ENCODE measurements at places on chromosomes 4 and X.

- DNase-seq, result no peak
These were observed 6.3 kb downstream of the IL15 start for GRCh38 chr4:141642711-141643110.

- DNase-seq, result no peak
These were observed 4.2 kb upstream of the CXCL3 start for GRCh38 chr4:74042681-74043080.

DNA sequence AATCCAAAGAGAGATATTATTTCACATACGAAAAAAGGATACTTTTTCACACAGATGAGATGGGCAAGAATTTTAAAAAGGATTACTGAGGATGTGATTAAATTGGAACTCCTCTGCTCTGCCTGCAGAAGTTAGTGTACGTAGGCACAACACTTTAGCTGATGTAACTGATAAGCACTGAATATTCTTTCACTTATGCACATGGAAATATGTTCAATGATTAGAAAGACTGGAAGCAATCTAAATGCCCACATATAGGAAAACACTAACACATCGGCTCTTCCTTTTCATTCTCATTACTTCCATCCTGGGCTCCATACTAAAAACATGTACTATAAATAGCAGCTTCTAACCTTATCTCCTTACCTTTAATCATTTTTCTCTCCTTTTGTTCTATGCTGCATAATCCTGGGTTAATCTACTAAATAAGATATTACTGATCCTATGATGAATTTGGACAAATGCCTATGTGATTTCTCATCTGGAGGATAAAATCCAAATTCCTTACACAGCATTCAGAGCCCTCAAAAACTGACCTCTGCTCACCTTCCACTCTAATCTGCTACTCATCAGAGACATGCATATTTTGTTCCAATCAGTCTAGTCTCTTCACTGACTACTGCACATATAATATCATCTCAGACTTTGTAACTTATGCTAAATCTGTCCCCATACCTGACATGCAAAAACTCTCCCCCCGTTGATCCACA lies 197.8 kb downstream of the PDGFC start:
- no peak for DNase-seq

DNA sequence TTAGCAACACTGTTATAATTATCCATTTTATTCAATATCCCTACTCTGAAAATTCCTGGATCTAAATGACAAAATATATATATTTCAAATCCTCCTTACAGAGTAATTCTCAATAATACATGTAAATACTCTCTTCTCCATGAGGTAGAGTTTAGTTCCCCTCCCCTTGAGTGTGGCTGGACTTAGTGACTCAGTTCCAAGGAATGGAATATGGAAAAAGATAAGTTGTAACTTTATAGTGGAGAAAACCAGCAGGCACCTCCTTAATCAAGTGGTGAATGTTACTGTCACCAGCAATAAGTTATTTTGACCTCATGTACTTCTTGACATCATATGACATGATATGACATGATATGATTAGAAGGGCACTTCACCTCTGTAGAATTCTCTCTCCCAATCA lies 302.0 kb downstream of the RAB28 start:
- no peak for DNase-seq

DNA sequence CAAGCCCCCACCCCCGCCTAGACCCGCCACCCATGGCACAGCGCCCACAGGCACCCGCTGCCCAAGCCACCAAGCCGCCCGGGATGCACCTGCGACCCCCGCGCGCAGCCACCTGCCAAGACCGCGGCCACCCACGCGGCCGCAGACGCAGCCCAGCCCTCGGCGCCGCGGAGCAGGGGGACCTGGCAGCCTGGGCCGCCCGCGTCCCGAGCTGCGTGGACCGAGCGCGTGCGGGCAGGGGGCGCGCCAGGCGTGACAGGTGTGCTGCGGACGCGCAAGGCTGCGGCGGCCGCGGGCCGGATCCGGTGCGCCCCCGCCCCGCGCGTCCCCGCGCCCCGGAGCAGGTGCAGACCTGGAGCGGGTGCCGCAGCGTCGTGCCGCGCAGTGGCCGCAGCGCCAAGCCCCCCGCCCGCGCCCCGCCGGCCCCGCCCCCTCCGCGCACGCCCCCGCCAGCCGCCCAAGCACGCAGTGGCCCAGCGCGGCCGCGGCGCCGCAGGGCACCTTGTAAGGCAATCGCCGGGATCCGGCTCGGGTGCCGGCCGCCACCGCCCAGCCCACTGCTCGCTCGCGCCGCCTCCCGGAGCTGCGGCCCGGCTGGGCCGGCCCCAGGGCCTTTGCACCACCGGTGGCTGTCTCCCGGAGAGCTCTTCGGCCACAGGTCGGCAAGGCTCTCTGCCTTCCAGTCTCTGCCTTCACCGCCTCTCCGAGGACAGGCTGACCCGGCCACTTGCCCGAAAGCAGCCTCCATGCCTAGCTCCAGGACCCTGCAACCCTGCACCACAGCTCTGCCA lies at the start of gene PNCK:
PNCK (minus strand) TSS at position 386 of the 791 bp plus-strand sequence. CDS start 737 bp downstream, outside the sequence.
- peak; percentile 71 for DNase-seq

DNA sequence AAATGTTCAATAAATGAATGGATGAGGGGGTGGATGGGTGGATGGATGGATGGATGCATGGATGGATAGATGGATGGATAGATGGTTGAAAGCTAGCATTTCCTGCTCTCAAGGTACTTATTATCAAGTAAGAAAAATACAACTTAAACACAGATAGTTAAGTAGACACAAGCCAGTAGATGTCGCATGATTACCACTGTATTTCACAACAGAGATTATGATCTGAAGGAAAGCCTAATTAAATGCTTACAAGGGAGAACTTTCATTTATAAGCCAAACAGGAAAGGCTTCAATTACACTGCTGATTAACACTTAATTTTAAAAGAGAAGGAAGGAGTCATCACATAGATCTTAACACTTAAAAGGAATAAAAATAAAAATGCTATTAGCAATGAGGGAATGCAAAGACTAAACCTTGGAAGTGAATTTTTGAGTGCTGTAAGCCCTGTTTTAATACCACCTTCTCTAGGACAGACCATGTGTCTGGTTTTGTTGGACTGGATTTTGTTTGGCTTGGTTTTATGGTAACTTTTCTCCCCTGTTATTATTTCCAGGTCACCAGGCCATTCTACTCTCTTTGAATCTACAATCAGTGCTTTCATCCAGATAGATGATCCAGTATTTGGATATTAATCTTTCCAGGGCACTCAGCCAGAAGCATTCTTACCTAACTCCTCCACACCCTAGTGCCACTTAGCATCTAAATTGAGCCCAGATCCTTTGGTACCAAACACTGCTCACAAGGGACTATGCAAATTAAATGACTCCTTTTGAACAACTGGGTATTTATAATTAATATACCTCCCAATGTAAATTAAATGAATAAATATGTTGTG lies 75.5 kb upstream of the SLC39A8 start:
- no peak for DNase-seq

DNA sequence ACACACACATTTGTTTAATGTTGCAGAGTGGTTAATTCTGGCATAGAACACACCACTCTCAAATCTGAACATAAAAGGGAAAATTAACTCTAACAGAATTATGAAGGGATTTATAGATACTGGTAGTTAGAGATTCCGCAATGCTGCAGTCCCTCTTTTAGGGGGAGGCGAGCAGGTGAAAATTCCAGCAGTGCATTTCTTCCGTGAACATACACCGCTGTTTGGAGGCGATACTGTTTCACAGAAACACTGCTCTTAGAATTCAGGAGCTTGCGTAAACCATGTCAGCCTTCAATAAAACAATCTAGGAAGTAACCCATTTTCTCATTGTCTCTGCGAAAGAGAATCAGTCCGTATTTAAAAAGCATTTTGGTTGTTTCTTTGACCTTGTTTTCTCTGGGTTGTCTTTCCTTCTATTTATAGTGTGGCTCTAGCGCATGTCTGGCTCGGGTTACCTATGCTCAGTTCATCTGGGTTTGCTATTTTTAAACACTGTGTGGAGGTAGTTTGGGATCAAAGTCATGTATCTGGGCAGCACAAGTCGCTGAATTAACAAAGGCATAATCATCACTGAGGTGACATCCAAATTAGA lies 90.4 kb downstream of the GPAT3 start:
- no peak for DNase-seq

- peak; percentile 81 for DNase-seq
These were observed 6.9 kb downstream of the L1CAM start for GRCh38 chrX:153878969-153879653.

GRCh38 chrX:6821730-6822129 lies 286.8 kb upstream of the VCX3A start:
- DNase-seq, result no peak

DNA sequence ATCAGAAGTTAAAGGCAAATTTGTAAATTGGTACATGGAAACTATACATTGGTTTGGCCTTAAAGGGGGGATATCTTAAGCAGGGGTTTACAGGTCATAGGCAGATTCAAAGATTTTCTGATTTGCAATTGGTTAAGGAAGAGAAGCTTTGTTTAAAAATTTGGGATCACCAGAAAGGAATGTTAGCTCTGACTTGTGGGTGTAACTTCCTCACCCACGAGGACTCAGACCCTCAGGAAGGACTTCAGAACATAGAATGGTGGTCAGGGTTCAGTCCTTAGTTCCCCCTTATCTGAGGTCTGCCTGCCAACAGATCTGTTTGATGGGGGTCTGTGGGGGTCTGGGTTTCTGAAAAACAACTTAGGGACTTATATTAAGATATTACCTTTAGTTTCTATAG lies 427.4 kb upstream of the DIPK2B start:
- no peak for DNase-seq

GRCh38 chr4:74930162-74930561 lies 2.8 kb upstream of the PARM1 start:
- no peak for DNase-seq

GRCh38 chr4:118727360-118727759 lies 42.2 kb downstream of the METTL14 start:
- no peak for DNase-seq

DNA sequence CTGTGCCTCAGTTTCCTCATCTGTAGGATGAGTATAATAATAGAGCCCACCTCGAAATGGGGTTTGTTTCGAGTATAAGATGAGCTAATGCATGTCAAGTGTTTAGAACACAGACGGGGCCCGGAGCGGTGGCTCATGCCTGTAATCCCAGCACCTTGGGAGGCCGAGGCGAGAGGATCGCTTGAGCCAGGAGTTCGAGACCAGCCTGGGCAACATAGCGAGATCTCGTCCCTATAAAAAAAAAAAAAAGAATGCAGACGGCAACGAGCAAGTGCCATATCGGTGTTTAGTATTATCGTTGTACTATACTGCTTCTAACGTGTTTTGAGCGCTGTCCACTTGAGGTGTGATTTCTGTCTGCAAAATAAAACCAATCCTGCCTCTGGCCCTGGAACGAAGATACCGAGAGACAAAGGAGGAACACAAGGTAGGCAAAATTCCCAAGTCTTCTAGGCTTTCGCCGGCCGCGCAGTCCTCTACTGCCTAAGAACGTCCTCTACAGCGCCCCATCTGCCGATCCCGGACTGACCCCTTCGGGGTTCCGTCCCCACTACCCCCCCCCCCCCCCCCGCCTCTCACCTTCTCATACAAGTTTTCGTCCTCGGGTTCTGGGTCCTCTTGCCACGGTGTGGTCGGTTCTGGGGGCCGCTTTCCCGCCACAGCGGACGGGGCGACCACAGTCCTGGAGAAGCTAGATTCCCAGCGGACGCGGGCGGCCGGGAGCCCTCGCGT lies 442 bp downstream of the NDUFB11 start:
- peak; percentile 72 for DNase-seq

GRCh38 chrX:133493366-133493765 lies 78.1 kb upstream of the GPC4 start:
- DNase-seq, result no peak

- DNase-seq, result no peak
These were observed 19.7 kb downstream of the TMEM131L start for GRCh38 chr4:153485860-153486259.

DNA sequence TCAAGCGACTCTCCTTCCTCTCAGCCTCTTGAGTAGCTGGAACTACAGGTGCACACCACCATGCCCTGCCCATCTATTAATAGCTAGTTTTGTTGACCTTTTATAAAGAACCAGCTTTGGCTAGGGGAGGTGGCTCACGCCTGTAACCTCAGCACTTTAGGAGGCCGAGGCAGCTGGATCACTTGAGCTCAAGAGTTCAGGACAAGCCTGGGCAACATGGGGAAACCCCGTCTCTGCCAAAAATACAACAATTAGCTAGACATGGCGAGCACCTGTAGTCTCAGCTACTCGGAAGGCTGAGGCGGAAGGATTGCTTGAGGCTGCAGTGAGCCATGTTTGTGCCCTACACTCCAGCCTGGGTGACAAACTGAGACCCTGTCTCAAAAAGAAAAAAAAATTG lies 2.7 kb downstream of the TKTL1 start:
- DNase-seq, result no peak

DNA sequence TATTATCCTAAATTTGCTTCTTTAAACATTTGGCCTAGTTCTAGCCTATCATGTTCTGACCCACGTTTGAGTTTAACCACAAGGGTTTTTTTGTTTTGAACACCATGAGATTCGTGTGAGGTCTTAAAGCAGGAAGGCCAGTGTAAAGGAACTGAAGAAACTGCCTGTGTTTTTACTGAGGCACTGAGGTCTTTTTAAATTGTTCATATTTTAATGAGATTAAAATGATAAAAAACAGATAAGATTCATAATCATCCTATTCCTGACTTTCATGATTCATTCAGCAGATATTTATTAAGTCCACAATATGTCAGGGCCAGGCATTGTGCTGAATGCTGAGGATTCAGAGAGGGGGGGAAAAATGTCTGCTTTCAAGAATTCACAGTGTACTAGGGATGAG lies 3.2 kb downstream of the RPS6KA3 start:
- no peak for DNase-seq

- DNase-seq, result no peak
These were observed 72.1 kb downstream of the GALNT7 start for GRCh38 chr4:173240696-173241095.

DNA sequence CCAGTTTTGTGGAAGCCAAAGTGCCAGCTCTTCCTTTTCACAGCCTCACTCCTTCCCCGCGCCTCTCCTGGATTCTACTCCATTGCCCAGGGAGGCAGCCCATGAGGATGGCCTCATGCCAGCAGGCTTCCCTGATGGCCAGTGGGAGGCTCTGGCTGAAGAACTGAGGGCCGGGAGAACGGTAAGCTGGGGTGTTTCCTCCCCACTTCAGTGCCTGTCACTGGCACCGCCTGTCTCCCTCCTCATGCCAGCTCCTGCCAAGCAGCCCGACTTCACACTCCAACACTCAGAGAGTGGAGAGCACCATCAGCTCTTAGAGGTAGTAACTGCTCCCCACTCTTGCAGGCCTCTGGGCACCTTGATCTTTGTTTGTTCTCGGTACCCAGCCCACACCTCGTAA lies 46.9 kb upstream of the STIM2 start:
- no peak for DNase-seq
